ENCODE measurements at places on chromosomes 4 and X. TPM values are rescaled to one million over a fixed set of nuclear protein-coding genes. Genes with fewer than 3 reads are reported as not detected.

- no peak for DNase-seq
Observed at GRCh38 chr4:968621-969394, 4.6 kb downstream of the DGKQ start.

DNA sequence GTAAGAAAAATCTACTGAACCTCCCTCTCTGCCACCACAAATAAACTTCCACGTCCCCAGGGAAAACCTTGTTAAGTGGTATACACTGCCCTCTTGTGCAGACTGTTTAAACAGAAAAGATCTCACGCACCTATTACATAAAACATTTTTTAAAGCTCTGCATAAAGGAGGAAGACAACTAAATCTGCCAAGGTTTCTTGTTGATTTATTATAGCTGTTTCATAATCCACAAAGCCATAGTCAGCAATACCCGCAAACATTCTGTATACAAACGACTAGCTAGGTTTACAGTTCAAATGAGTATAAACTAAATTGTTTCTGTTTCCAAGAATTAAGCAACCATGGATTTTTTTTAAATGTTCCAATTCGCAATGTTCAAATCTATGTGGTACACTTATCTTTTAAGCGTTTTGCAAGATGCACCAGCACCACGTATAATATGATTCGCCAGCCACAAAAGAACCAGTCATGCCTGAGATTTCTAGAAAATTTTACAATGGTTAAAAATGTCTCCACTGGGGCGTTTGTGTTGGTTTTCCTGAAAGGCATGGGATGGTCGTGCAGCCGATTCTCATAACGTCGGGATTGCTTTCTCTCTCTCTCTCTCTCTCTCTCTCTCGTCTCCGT is 164.6 kb downstream of the PRKX start:
- no peak for DNase-seq

NWD2 gene
- total RNA-seq: not detected

DNA sequence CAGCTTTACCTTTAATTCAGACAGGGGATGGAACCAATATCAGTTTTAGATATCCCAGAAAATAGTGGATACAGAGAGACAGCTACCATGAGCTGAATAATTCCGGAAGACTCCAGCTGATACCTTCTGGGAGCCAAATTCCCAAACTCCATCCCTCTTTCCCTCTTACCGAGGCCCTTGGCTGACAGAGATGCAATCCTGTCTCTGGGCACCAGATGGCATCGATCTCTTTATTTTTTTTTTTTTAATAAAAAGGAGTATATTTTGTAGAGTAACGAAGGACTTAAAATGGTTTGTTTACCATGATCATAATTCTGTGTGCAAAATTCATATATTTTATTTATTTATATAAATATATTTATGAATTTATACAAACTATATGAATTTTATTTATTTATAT is 31.0 kb downstream of the RAB40A start:
- DNase-seq: no peak

- no peak for DNase-seq
Observed at GRCh38 chrX:107675823-107676555, 47.7 kb downstream of the PRPS1 start.

PHKA1 gene
- 1.1 TPM for total RNA-seq

HTT gene
- total RNA-seq: 72.7 TPM

NAP1L5 gene
- total RNA-seq: 4.2 TPM

GRCh38 chrX:153297376-153297775 is 24.2 kb downstream of the PNMA6F start:
- DNase-seq: no peak

DNA sequence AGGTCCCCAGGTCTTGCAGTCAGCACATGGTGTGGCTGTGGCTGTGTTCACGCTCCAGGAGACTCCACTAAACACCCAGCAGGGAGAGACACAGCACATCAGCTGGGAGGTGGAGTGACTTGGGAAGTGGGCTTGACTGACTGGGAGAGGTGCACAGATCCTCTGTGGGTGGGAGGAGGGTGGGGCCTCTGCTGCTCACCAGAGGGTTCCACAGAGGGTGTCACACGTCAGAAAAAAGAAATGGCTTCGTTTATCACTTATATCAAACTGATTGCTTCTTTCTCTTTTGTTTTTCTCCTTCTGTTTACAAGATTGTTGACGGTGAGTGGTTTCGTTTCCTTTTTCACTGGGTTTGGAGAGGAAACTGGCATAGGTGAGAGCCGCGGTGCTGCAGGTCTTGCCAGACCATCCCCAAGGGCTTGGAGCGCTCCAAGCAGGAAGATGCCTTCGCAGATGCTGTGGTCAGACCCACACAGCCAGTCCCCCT is 24.8 kb upstream of the FAM193A start:
- DNase-seq: peak; percentile 46

COL4A6 gene
- not detected for total RNA-seq

DNA sequence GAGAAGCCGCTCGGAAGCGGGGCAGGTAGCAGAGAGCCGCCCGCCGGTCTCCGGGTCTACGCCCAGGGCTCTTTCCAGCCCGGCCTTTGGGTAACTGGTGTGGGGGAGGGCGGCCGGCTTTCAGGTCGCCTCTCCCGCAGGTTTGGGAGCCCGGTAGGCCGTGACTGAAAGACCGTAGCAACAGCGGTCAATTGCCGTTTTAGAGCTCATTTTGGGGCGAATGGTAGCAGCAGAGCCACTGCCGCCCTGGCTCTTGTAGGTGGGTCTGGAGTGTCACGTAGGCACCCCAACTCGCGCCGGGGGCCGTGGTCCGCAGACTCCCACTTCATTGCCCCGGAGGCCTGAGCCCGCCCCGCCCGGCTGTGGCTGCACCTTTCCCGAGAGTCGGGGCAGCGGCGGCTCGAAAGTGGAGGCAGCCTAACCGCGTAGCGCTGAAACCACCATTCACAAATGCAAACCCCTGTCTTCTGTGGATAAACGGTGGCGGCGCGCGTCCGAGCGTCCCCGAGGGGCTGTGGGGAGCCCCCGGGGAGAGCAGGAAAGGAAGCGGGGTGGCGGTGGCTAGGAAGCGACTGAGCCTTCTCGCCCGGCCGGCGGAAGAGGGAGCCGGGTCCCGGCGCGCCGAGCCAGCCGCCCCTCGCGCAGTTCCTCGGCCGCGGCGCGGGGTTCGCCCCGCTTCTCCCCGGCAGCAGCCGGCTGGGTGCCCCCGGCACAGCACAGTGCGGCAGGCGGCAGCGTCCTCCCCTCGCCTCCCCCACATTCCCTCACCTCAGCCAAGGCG is 2185.1 kb upstream of the TENM3 start:
- DNase-seq: no peak

- no peak for DNase-seq
Observed at GRCh38 chrX:43962636-43963035, 10.6 kb downstream of the NDP start.

FGFBP1 gene
- total RNA-seq: not detected

- no peak for DNase-seq
Observed at GRCh38 chrX:130593911-130594310, 192.1 kb downstream of the RBMX2 start.

- DNase-seq: no peak
Observed at GRCh38 chr4:1244081-1244977, 4.6 kb downstream of the CTBP1 start.

DNA sequence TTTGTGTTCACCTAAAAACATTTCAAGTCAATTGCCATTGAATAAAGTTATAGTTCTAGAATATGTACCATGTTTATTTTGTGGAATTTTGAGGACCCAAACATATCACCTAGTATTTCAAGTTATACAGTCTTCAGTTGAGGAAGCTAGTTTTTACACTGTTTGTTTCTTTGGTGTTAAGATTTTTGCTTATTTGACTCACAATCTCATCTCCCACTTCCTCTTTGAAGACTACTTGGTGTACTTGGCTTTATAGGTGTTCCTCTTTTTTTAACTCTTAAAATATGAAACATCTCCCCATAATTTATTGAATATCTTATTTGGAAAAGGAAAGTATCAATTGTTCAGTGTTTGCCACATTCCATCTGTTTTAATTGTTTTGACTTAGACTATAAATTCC is 675.4 kb downstream of the RAPGEF2 start:
- no peak for DNase-seq

DNA sequence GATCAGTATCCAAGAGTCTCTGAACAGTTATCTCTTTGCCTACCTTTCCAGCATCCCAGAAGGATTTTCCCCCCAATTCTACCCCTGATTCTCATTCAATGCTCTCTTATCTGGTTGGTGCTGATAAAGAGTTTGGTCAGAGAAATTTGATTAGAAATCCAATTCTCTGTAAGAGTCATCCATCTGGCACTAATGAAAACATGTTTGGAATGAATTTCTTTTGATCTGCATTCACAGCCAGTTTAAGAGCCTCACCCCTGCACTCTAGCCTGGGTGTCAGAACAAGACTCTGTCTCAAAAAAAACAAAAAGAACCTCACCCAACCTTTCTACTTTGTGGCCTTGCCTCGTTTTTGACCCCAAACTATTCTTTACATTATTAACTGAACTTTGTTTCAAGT is 122.1 kb downstream of the MANBA start:
- DNase-seq: no peak

- no peak for DNase-seq
Observed at GRCh38 chrX:63782515-63782914, 2.5 kb downstream of the ARHGEF9 start.

- DNase-seq: peak; percentile 73
Observed at GRCh38 chr4:183348706-183349659, 26.8 kb upstream of the CLDN24 start.

DNA sequence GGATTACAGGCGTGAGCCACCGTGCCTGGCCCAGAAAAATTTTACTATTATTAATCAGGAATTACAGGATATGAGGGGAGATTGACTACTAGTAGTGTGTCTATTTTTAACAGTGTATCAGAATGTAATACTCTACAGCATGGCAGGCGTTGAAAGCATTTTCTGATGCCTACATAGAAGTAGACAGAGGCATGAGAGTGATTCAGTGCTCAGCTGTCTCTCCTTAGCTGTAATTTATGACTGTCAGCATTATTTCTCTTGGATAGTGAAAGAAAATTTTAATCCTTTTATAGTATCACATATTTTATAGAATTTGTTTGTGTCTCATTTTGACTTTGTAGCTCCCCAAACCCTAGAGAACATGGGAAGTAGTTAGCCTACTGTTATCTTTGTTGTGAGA is 20.7 kb downstream of the ARHGAP24 start:
- no peak for DNase-seq

GABRG1 gene
- not detected for total RNA-seq

- DNase-seq: no peak
Observed at GRCh38 chrX:132694382-132694781, 205.5 kb upstream of the MBNL3 start.

DCHS2 gene
- total RNA-seq: not detected

GRCh38 chr4:145589916-145590702 is 29.1 kb upstream of the MMAA start:
- DNase-seq: no peak

- no peak for DNase-seq
Observed at GRCh38 chr4:126061655-126062054, 746.9 kb downstream of the FAT4 start.

GRCh38 chr4:26268246-26268645 is 52.6 kb upstream of the RBPJ start:
- no peak for DNase-seq

GRCh38 chrX:71195964-71196649 is 26.9 kb upstream of the GJB1 start:
- DNase-seq: peak; percentile 50
